Psoas muscle (tissue), 8 donors: ENCODE measurements at places on chromosomes 11 and 22. TPM values are rescaled to one million over a fixed set of nuclear protein-coding genes. Genes with fewer than 3 reads are reported as not detected.

DNA sequence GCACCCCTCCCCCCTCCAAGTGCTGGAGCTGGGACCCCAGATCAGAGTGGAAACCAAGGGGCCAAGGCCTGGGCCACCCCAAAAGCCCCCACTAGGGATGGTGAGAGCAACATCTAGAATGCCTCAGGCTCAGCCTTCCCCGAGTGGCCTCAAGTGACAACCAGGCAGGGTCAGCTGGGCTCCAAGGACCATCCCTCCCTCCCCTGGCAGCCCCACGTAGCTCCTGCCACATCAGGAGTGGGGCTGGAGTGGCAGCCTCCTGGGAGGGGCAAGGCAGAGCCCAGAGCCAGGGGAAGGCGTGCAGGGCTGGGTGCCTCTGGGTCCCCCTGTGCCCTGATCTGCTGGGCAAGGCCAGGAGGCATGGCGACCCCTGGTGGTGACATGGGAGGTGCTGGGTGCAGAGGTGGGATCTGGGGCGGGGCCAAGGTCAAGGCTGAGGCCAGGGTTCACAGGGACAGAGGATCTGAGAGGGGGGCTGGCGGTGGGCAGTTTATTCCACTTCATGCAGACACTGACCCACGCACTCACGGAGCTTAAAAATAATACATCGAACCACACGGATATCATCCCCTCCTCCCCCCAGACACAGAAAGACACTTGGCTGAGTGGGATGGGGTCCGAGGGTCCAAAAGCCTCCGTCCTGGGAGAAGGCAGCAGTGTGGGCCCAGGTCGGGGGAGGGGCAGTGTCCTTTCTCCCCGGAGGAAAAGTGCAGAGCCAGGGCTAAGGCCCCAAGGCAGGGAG is 15.8 kb upstream of the EHD1 start:
- DNase-seq = peak; percentile 89

DNA sequence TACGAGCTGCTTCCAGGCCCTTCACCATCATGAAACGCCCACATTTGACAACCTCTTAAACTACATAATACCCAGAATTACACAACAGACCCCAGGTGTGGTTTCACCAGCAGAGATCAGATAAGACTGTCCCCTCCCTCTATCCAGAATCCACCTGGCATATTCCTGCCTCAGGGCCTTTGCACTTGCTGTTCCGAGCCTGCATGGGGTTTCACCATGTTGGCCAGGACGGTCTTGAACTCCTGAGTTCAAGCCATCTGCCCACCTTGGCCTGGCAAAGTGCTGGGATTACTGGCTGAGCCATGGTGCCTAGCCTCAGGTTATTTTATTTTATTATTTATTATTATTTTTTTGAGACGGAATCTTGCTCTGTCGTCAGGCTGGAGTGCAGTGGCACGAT is 73.4 kb downstream of the FBXO7 start:
- DNase-seq = no peak

DNA sequence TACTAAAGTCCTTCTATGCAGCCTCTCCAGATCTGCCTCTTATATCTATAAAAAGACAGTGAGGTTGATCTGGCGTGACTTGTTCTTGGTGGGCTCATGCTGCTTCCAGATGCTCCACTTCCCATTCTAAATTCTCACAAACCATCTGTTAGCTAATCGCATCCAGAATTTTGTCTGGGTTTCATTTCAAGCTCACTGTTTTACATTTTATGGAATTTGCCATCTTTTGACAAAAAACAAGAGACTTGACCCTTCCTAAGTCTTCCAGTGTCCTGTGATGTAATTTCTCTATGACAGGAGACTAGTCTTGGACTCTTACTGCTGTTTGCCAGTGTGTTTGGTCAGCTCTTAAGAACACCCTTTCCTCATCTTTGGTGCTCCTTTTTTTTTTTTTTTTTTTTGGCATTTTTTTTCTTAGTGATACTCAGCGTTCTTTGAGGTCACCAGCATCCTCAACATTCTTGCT is 23.0 kb downstream of the CRKL start:
- no peak for DNase-seq

- DNase-seq = no peak
These were observed 265.4 kb upstream of the PLET1 start for GRCh38 chr11:112525844-112526590.

- no peak for DNase-seq
These were observed 32.1 kb upstream of the BAIAP2L2 start for GRCh38 chr22:38142606-38143005.

DNA sequence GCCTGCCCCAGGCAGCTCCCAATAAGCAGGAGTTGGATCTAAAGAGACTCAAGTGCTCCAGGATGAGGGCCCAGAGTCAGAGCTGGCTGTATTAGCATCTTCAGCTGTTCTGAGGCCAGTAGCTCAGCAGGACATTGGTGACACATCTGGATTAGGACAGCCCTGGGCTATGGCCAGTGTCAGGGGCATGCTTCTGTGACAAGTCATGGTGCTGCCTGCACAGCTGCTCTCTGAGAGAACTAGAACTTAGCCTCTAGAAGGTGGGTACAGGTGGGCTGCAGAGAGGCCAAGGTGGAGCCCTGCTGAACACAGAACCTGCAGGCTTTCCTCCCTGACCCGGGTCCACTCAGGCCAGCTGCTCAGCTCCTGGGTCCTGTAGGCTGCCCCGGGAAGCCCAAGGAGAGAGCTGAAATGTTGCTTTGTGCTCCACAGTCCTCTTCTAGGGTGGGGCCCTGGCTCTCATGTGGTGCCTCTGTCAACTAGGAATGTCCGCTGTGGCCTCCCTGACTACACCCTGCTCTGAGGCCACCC is 426.9 kb downstream of the SOX6 start:
- no peak for DNase-seq

DNA sequence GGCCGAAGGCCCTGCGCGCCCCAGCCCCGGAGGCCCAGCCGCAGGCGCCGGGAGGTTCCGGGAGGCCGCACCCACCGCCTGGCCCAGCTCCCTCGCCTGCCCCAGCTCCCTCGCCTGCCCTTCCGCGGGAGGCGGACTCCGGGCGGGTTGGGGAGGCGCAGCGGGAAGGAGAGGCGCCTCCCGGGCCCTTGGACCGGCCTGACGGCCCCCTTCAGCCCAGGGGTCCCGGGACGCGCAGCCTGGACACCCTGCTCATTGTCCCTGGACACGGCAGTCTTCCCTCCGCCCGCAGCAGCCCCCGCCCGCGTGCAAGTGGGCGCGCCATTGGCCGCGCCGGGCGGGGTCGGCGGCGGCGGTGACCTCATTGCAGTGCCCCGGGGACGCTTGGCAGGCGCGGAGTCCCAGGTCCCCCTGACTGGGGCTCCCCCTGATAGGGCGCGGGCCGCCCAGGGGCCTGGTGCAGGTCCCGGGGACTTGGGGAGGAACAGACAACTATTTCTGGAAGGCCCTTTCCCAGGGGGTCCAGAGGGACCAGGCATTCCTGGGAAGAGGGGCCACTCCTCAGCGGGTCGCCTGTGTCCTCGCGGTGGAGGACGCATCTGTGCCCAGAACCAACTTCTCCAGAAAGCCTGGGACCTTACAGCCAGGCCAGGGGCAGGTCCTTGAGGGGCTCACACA is 501 bp downstream of the CD151 start:
- DNase-seq = peak; percentile 68

GRCh38 chr11:1298695-1299492 is 10.5 kb downstream of the TOLLIP start:
- DNase-seq = peak; percentile 94

- no peak for DNase-seq
These were observed 21.0 kb upstream of the PPP6R3 start for GRCh38 chr11:68439355-68440065.

- DNase-seq = no peak
These were observed 32.7 kb downstream of the NARS2 start for GRCh38 chr11:78542007-78542406.

The C11orf87 gene
- total RNA-seq = not detected

The A4GALT gene
- 28.8 TPM for total RNA-seq

The ALDH3B2 gene
- not detected for total RNA-seq

The TST gene
- total RNA-seq = 46.9 TPM

The CLDN5 gene
- 28.6 TPM for total RNA-seq

The OR8D1 gene
- not detected for total RNA-seq
